ENCODE measurements at places on chromosomes 2 and 18. TPM values are rescaled to one million over a fixed set of nuclear protein-coding genes. Genes with fewer than 3 reads are reported as not detected.

The TRIB2 gene
- 9.9 TPM for total RNA-seq

The STPG4 gene
- total RNA-seq: not detected

The TMEM182 gene
- total RNA-seq: 0.82 TPM

The LYPD6 gene
- total RNA-seq: 2.7 TPM

The CDK15 gene
- 0.47 TPM for total RNA-seq

The TBR1 gene
- not detected for total RNA-seq

The BAZ2B gene
- 17.2 TPM for total RNA-seq

The UGT1A5 gene
- not detected for total RNA-seq

The SPIRE1 gene
- 16.9 TPM for total RNA-seq

The ANKRD44 gene
- total RNA-seq: 3.1 TPM

The PKDCC gene
- 134 TPM for total RNA-seq

The ALPI gene
- not detected for total RNA-seq

The RSAD2 gene
- not detected for total RNA-seq

The NDUFV2 gene
- total RNA-seq: 84.5 TPM

The GALNT5 gene
- total RNA-seq: 1.7 TPM

Measured in pericardium fibroblast (primary cell).